ENCODE measurements at places on chromosomes 2 and 18.

DNA sequence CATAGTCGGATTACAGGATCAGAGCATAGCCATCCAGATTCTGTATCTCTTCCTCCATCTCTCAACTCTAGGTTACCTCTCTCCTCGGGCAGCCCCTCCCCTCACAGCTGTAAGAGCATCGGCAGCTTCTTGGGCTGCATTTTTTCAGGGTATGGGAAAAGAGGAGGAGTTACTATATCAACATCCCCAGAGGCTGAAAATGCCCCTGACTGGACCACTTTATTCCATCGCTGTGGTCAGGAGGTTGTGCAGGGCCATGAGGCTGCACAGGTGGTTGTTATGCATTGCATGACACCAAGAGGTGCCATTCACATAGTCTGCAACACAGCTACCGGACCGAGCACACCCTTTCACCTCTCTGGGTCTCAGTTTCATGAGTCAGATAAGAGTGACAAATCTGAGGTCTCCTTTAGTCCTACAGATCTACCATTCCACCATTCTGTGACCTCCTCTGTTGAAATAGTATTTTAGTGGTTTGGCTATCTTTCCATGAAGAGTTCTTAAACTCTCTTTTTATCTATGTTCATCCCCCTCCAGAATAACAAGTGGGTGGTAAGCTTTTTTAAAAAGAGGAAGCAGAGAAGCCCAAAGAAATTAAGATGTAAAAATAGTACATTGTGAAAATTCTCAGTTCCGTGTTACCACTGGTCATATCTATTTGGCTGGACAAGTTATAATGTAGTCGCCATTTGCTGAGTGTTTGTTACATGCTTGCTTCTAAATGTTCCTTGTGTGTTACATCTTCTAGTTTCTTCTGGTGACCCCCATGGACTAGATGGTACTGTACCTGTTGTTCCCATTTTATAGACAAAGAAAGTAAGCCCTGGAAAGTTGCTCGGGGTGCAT lies 56.6 kb upstream of the SLC1A4 start:
- no peak for DNase-seq

- no peak for DNase-seq
These were observed 766.9 kb upstream of the ZEB2 start for GRCh38 chr2:145286716-145287275.

- DNase-seq, result no peak
These were observed 65.9 kb downstream of the EDAR start for GRCh38 chr2:108923019-108923700.

DNA sequence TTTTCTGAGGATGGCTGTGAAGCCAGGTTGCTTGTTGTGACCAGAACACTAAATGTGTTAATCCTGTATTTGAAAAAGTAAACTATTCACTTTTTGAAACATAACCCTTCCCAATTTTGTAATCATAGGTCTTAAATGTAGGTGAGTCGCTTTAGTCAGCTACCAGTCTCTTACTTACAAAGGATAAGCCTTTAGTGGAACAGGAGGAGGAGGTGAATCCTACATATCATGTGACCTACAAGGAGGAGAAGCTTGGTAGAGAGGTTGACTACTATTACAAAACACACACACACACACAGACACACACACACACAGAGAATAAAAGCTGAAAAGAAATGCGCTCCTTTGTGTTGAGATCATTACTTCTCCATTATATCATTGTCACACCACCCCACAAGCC lies 59.9 kb upstream of the SPAG16 start:
- no peak for DNase-seq

GRCh38 chr18:26458526-26459232 lies 89.7 kb downstream of the KCTD1 start:
- DNase-seq, result no peak

- DNase-seq, result no peak
These were observed 481.4 kb downstream of the CDH2 start for GRCh38 chr18:27695503-27695902.

- DNase-seq, result no peak
These were observed 34.0 kb downstream of the ABCB11 start for GRCh38 chr2:168997118-168997521.

DNA sequence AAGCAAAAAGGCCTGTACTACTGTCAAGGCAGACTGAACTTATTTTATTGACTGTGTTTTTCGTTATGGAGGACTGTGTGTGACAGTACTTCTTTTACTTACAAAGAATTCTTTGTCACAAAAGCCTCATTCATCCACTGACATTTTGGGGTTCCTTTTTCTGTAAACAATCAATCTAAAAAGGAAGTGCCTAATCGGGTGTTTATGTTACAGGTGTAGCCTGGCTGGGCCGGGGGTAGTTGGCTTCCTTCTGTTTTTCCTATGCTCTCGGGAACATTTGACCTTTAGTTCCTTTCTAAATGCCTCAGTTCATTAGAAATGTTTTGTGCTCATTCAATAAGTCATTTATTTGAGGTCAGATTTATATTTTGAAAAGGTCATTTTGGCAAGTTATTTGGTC lies 8.3 kb downstream of the ZCCHC2 start:
- DNase-seq, result no peak

DNA sequence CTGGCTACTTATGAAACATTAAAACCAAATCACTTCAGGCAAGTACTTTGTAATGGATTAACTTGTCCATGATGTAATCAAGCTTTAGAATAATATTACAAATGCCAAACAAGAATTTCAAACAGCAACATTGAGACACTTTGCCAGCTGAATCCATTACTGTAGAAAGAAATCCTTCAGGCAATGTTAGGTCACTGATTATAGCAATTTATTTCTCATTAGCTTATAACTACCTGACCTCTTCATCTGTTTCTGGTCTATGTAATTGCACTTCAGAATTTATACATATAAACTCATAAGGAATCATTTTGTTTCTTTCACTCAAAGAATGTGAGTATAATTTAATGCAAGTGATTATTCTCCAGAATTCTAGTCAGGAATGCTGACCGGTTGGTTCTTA lies 692.6 kb upstream of the TMEFF2 start:
- DNase-seq, result no peak

DNA sequence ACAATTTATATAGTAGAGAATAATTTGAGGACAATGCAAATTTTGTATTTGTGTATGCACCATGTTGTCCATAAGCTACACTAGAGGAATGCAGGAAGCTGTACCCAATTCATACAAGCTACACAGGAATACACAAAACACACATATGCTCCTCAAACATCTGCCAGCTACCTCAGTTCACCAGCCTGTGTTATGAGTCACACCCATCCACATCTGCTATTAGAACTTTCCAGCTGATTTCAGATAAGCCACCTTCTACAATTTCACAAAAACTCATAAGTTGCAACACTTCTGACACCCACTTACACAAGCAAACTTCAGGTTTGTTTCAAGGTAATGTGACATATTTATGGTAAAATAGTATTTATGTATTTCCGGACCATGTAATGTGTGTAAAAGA lies 438.9 kb downstream of the SATB2 start:
- DNase-seq, result no peak

- no peak for DNase-seq
These were observed 1.4 kb downstream of the RMC1 start for GRCh38 chr18:23504720-23505119.

DNA sequence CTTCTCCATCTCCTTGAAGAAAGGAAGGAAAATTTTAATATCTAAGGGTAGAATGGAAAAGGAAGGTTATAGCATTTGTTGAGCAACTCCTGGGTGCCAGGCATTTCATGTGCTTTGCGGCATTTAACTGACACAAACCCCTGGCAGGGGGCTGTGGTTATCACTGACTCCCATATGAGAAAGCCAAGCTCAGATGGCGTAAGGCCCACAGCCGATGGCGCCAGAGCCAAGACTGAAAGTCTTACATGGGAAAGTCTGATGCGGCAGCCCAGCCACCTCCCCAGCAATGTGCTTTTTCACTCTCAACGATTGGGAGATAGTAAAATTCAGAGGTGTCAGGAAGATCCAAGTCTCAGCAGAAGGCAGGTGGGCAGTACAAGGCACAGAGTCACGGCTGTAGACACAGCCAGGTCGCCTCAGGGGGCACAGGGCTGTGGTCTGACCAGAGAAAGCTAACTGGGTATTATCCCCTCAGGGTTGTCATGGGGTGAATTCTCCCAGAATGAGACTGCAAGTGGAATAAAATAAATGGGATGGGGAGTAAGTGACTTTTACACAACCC lies 324.2 kb upstream of the NCKAP5 start:
- no peak for DNase-seq

DNA sequence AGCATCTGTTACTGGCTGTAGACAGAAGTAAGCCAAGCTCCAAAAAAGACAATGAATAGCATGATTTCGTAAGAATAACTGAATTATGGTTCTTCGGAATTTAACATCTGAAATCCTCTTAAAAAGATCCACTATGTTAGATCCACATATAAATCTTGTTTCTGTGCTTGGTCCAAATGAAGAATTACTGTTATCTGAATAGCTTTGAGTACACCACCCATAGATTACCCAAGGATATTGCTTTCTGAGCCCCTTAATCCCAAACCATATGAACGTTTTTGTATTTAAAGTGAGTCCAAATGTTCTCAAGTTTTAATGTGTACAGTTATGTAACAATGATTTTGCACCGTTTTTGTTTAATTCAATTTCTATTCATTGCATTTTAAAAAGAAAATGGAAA lies 124.9 kb downstream of the DSC3 start:
- DNase-seq, result no peak

DNA sequence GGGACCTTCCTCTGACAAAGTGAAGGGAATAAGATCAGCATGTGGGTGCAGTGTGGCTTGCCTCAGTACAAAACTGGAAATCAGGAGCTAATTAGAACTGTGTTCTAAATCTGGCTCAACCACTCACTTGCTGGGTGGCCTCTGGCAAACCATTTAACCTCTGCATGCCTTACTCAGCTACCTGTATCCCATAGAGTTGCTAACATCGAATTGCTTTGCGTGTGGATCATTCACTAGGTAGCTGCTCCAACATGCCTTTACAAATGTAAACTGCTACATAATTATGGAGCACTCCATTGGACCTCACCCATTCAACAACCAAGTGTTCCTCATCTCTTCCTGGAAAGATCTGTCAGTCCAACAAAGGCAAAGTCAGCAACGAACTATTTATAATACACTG lies 19.0 kb downstream of the PLEKHM3 start:
- DNase-seq, result no peak

DNA sequence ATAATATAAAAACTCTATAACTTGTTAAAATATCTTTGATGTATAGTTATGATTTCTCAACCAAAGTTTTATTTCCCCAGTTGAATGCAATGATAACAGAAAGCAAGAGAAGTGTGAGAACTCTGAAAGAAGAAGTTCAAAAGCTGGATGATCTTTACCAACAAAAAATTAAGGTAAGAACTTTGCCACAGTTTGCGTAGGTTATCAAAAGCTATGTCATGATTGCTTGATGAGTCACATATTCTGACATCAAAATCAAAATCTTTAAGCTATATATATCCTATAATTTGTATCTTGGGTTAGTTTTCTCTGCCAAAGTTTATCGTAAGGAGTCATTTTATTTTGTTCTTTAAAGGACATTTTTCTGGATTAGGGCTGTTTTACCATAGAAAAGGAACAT lies 35.0 kb downstream of the NDC80 start:
- DNase-seq, result no peak

DNA sequence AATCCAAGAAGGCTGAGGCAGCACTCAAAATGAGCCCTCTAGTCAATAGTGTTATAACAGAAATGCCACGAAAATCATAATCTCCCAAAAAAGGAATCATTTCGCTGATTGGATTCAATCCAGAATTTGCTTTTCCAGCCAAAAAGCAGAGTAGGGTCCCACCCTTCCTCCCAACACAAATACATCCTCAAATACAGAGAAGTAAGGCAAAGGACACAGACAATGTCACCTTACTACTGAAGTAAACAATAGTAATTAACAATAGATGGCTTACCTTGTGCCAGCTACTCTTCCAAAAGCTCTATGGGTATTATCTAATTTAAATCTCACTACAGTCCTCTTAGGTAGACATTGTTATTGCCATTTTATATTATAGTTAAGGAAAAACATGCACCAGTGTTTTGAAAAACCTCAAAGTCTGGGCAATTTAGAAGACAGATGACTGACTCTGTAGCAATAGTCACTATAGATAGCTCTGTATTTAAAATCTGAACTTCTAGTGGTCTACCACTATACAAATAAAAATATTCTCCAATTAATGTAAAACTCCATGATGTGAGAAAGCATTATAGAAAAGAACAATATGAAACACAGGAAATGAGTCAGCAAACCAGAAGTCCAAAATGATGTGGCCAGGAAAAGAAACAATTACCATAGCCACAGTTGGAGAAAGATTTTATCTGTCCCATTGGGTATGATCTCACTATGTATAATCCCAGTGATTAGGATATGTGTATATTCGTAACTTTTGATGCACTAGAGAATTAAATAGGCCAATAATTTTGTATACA lies 305.0 kb upstream of the ERBB4 start:
- DNase-seq, result no peak

GRCh38 chr2:206875701-206876100 lies 63.6 kb upstream of the CPO start:
- no peak for DNase-seq

DNA sequence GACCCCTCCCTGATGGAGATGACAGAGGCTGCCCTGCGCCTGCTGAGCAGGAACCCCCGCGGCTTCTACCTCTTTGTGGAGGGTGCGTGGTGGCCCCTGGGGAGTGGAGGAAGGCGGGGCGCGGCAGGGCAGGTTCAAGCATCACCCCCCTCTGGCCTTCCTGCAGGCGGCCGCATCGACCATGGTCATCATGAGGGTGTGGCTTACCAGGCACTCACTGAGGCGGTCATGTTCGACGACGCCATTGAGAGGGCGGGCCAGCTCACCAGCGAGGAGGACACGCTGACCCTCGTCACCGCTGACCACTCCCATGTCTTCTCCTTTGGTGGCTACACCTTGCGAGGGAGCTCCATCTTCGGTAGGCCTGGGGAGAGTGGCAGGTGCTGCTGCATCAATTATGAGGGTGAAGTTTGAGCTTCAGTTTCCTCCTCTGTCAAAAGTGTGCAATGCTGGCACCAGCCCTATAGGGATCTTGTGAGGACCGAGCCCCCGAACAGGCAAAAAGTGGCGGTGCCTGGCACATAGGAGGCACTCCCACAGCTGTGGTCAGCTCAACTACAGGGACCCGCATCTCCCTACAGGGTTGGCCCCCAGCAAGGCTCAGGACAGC lies 2.2 kb downstream of the ALPI start:
- no peak for DNase-seq

DNA sequence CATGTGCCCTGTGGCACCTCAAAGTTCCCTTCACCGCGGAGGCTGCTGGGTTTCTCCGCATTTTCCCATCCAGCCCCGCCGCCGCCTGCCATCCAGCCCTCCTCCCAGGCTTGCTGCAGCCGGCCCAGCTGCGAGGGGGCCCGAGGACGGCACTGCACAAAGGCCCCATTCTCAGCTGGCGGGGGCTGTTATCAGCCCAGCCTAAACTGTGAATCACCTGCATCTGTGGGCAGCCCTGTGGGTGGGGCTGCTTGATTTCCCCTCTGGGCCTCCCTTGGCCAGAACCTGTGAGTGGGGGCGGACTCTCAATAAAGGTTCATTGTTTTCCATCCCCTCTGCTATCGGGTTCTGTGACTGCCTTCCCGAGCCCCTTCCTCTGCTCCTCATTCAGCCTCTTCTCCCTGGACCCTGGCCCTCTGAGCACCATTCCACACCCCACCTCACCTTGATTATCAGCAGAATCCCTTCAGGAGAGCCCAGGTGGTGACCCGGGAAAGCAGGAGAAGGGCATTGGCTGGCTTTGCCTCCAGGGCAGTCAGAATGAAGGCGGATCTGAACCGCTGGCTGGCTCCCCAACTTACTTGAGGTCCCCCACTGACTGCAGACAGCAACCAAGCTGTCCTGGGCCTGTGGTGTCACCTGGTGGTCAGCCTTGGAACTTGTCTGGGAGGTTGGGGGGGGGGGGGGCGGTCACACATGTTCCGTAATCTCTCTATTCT lies 204.5 kb downstream of the ZFP36L2 start:
- peak; percentile 87 for DNase-seq

GRCh38 chr2:65818873-65819451 lies 386.6 kb upstream of the SPRED2 start:
- DNase-seq, result no peak

Data from Caco-2 (cell line).